Stimulated activated naive CD4-positive, alpha-beta T cell (primary cell): ENCODE measurements at places on chromosomes 11 and 22.

DNA sequence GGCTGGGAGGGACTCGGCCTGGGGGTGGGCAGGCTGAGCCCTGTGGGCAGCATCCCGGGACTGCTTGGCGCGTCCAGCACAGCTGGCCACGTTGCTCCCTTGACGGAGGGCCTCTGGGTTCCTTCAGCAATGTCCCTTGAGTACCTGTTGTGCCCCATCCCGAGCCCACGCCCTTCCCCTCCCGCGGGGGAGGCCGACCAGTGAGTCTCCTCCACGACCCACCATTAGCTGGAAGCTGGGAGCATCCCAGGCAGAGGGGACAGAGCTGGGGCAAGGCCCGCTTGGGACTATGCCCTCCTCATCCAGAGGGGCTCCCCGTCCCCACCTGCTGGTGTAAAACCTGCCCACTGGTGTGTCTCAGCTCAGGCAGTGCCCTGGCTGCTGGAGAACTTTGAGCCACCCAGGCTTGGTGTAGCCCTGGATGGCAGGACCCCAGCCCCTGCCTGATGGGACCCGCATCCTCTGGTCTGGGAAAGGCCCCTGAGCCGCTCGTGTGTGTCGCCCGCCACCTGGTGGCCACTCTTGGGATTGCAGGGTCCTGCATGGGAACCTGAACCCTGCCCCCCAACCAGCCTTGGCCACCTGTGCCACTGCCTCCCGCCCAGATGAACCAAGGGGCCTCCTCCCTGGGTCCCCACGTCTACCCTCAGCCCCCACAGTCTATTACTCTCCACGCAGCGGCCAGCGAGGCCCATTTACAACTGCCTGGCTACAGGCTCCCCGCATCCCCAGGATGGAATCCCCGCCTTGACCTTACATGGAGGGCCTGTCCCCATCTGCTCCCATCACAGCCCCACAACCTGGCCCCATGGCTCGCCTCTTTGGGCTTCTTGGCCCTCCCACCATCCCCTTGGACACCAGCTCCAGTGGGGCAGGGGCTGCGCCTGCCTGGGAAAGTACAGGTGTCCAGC is 16.6 kb upstream of the ARHGAP8 start:
- peak; percentile 71 for DNase-seq

DNA sequence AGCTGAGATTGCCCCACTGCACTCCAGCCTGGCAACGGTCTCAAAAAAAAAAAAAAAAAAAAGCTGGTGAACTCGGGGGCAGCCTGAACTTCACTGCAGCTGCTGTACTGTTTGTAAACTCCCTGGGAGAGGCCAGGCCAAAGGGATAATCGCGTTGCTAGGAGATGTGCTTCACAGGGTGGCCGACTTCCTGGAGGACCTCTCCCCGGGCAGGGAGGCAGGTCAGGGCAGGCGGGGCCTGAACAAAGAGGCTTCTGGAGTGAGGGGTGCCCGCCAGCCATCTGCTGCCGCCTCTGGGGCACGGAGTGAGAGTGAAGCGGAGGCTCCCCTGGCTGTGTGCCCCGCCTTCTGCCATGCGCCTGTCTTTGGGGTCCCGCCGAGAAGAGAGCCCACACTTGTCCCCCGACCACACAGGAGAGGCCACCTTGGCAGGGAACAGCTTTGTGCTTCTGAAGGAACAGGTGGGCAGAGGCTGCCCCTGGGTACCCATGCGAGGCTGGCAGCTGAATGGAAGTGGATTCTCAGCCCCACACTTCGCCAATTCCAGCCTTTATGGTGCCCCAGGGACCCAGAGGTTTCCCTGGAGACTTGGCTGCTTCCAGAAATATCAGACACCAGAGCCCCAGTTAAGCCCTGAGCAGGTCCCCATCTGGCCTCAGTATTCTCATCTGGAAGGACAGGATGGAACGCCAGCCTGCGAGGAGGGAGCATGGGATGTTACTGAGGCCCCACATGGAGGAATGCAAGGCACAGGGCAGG is 29.6 kb downstream of the TMEM184B start:
- DNase-seq = no peak

GRCh38 chr22:44452531-44453420 is 45.3 kb downstream of the RTL6 start:
- no peak for DNase-seq

GRCh38 chr11:74980634-74981033 is 8.1 kb upstream of the NEU3 start:
- DNase-seq = no peak

DNA sequence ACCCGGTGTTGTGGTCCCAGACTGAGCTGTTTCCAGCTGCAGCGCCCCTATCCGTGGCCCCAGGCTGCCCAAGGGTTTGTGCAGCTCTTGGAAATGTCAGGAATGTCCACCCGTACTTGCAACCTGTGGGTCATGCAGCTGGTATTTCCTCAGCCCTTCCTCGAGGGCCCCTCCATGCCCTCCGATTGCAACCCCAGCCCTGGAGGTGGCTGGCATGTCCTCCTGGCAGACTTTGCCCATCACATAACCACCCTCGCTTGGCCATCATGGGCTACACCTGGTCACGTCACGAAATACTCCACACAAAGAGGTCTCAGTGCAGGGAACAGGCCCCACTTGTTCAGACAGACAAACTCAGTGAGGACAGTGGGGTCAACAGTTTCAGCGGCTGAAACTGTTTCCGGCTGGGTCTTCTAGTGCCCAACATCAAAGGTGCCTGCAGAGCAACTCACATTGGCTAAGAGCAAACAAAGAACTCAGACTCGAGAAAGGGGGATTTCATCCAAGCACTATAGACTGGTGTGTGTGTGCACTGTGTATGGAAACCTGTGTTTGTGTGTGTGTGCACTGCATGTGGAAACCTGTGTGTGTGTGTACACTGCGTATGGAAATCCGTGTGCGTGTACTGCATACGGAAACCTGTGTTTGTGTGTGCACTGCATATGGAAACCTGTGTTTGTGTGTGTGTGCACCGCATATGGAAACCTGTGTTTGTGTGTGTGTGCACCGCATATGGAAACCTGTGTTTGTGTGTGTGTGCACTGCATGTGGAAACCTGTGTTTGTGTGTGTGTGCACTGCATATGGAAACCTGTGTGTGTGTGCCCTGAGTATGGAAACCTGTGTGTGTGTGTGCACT is 72.8 kb upstream of the CCND1 start:
- DNase-seq = no peak

DNA sequence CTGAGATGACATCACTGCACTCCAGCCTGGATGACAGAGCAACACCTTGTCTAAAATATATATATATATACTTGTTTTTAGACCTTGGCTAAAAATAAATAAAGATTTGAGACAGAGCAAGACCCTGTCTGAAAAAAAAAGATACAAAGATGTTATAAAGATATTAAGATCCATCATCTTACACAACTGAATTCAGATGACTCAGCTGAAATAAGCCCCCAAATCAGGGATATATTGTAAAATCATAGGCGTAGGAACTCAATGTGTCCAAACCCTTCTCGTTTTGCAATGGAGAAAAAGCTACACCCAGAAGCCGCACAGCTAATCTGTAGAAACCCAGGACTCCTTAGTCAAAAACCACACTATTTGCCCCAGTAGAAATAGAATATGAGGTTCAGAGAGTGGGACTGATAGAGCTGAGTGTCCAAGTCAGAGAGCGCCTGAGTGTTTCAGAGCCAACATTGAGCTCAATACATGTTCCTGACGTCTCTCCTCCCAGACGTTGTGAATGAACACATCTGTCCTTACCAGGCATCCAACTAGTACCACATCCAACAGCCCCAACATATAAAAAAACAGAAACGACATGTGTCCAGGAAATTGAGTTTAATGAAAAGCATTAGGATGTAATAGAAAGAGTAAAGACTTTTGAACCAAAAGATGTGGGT is 207.9 kb upstream of the BLID start:
- DNase-seq = no peak

GRCh38 chr11:119493712-119494111 is 70.7 kb upstream of the THY1 start:
- no peak for DNase-seq

GRCh38 chr22:20128902-20129746 is 2.5 kb upstream of the ZDHHC8 start:
- DNase-seq = peak; percentile 36

DNA sequence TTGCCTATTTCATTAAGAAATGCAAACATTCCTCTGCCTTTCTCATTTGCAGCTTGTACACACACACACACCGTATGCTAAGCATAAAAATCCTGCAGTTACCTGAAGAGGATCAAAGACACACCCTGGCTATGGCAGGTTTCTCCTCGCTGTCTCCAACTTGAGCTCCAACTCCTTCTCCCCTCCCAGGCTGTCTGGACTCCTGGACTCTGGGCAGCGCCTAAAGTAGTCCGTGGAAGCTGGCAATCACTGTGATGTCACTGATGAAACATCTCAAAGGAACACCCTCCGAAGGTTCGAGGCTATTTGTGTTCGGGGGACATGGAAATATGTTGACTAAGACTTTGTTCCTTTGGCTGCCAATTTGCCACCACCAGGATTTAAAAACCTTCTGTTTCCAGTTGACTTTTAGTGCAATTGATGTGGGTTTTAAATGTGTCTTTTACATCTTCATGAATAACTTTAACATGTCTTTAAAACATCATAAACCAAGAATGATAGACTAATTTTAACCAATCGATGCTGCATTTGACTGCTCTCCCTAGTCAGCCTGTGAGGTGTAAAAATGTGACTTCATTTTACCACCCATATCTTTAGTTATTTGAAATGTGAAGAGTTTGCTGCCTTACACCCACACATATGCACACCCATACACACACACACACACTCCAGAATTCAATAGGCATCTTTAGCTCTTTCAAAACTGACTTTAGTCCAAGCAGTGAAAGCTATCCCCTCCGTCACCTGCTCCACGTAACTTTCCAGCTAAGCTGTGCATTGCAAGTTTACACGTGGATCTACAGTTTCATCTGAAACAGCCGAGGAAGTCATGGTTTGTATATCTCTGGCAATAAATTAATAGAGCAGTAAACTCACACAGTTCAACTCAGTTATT is at the start of gene SLN:
Gene SLN, minus strand, starts transcription at position 196 of the 895 bp plus-strand sequence.
- no peak for DNase-seq

GRCh38 chr22:39236321-39237317 is 8.2 kb downstream of the PDGFB start:
- peak; percentile 51 for DNase-seq

DNA sequence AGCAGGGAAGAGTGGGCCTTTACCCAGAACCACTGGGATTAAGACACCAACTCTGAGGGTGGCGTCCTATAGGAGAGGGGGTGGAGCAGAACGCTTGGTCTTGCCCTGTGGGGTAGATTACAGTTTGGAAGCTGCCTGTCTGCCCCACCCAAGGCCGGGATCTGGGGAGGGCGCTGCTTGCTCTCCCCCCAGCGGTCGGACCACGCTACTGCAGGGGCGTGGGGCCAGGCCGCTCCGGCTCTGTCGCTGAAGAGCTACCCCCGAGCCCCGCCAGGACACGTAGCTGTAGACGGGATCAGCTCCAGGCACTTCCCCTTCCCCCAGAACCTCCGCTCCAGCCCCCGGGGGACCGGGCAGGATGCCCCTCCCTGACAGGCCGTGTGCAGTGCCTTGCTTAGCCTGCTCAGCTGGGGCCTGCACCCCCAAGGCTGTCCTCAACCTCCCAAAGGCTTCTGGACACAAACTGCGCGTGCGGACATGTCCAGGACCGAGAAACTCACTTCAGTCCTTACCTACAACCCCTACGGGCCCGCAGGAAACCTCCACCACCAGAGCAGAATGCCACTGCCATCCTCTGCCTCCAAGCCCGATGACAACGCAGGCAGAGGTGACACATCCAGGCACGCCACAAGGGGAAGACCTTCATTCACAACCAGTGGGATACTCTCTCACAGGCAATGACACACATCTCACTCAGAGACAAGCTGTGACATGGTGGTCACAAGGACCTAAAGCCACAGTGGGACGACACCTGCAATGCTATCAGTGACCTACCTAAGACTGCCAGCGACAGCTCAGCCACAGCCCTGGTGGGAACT is 3.6 kb downstream of the AHNAK start:
- peak; percentile 72 for DNase-seq

DNA sequence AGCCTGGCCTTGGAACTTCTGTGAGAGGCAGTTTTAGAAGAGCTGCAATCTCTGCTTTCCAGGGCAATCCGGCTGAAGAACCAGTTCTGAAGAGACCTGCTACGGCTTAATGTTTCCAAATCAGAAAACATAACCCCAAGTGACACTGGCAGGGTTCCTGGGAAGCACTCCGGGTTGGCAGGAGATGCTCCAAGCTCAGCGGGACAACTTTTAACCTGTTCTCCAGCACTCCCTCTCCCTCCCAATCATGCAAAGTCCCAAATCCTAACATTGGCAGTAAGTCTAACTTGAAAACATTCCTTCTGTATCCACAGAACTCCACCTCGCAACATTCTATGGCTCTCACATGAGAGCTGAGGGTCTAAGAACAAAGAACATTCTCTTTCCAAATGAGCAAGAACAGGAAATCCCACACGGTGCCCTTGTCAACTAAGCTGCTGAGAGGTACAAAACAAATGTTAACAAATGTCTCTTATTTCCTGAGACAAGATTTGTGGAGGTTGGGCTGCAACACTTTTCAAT is 48.5 kb upstream of the MN1 start:
- DNase-seq = no peak

GRCh38 chr11:41286751-41287150 is 172.7 kb downstream of the LRRC4C start:
- DNase-seq = no peak

- no peak for DNase-seq
Measured at GRCh38 chr11:61611309-61611708, 30.4 kb upstream of the SYT7 start.
